ENCODE measurements at places on chromosomes 3 and 15.

DNA sequence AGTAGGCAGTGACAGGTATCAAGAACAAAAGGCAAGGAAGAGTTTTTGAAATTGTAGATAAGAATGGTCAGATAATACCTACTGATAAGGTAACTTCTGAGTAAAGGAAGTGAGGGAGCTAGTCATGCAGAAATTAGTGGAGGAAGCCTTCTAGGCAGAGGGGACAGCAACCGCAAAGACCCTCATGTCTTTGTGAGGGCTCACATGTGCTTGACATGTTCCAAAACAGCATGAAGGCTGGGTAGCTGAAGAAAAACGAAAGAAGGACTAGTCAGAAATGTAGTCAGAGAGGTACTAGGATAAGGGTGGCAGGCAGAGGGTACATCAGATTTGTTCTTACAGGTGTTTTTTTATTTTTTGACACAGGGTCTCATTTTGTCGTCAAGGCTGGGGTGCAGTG, 5.3 kb downstream of the SIN3A start:
- DNase-seq = no peak

- no peak for DNase-seq
Observed at GRCh38 chr3:125103406-125103805, 47.6 kb upstream of the HEG1 start.

- DNase-seq = no peak
Observed at GRCh38 chr3:156803952-156804741, 22.0 kb upstream of the LEKR1 start.

DNA sequence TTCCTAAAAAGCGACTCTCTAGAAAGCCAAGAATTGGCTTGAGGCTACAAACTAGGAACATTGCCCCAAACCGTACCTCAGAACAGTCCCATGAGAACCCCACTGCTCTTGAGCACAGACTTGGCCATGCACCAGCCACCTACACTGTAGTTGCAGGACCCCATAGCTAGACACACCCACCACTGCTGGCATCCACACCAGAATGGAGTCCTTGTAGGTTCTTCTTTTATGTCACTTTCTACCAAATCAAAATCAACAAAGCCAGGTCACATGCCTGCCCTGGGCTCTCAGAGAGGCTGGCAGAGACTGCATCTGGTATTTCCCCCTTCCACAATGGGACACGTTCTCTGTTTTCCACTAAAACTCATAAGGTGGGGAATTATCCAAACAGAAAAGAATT, 290.5 kb downstream of the SHOX2 start:
- no peak for DNase-seq

GRCh38 chr15:75104804-75105557, 81.6 kb downstream of the PPCDC start:
- DNase-seq = no peak

GRCh38 chr3:87771337-87772192, 287.2 kb downstream of the CGGBP1 start:
- DNase-seq = no peak

DNA sequence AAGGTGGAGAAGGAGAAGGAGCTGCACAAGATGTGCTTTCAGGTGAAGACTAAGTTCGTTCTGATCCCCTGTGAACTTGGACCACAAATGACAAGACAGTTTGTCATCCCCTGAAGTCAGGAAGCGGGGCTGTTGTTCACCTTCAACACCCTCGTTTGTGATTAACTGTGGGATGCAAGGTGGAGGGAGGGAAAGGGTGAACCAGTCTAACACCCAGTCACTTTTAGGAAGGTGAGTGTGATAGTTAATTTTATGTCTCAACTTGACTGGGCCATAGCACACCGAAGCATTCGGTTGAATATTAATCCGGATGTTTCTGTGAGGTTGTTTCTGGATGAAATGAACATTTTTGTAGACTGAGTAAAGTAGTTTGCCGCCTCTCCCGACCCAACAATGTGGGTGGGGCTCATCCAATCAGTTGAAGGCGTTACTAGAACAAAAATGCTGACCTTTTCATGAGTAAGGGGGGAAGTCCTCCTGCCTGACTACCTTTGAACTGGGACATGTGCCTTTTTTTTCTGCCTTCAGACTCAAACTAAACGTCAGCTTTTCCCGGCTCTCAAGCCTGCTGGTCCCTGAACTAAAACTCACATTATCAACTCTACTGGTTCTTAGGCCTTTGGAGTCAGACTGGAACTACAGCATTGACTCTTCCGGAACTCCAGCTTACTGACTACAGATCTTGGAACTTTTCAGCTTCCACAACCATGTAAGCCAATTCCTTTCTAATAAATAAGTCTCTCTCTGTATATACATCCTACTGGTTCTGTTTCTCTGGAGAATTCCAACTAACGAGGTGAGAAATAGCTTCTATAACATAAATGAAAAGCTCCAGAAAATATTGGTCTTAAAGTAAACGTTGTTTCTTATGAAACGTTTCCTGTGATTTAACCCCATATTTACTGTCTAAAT, 264.0 kb upstream of the SLITRK3 start:
- DNase-seq = no peak

GRCh38 chr3:109874896-109875708, 537.8 kb upstream of the DPPA4 start:
- no peak for DNase-seq

DNA sequence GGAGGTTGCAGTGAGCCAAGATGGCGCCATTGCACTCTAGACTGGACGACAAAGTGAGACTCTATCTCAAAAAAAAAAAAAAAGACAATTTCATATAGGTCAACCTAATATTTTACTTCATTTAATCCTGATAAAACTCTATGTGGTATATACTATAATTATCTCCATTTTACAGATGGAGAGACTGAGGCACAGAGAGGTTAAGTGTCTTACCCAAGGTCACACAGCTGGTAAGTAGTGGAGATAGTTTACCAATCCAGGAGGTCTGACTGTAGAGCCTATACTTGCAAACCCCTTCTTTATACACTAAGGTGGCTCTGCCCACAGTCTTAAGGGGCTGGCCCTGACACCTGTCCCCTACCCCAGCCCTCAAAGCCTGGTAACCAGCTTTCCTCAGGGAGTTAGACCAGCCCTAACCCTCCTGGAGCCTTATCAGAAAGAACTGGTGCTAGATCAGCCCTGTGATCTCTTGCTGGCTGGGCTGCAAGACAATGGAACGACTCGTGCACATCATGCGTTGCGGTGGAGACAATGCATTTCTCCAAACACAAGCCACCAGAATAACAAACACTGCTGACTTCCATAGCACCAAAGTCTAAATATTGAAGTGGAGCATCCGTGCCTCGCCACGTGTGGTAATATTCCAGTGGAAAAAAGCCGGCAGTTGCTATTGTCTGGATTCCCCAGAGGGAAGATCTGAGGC, 60.0 kb upstream of the SMAD3 start:
- DNase-seq = no peak

- DNase-seq = no peak
Observed at GRCh38 chr3:32335365-32336112, 56.1 kb upstream of the CMTM7 start.

DNA sequence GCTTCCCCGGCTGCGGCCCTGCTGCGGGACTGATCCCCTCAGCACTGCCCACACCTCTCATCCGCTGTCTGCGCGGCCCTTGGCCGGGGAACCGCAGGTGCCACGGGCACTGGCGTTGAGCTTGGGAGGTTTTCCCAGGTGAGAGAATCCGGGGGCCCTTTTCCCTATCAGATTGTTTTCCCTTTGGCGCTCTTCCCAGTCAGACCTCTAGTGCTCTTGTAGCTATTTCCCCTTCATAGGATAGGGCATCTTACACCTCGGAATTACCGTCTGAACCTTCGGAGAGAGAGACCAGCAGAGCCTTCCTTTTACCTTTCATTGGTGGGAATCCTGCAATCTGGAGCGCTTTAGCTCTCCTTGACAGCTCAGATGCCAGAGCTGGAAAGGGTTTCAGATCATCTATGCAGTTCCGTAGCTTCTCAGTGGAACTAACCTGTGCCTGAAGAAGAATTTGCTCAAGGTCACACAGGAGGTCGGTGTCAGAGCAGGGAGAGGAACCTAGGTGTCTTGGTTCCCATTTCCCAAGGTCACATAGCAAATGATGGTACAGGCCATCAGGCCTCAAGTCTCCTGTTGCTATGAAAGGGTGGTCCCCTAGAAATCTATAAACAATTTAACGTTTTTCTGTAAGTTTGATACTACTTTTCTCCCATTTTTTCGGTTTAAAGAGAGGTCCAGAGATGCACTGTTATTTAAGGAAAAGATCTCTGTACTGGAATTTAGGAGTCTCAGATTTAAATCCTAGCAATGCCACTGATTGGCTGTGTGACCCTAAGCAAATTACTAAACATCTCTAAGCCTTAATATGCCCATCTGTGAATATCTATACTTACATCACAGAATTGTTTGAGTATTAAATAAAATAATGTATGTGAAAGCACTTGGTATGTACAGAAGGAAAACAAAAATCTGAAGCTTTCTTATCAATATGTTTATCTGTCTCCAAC, 916 bp downstream of the IDH3A start:
- DNase-seq = no peak

DNA sequence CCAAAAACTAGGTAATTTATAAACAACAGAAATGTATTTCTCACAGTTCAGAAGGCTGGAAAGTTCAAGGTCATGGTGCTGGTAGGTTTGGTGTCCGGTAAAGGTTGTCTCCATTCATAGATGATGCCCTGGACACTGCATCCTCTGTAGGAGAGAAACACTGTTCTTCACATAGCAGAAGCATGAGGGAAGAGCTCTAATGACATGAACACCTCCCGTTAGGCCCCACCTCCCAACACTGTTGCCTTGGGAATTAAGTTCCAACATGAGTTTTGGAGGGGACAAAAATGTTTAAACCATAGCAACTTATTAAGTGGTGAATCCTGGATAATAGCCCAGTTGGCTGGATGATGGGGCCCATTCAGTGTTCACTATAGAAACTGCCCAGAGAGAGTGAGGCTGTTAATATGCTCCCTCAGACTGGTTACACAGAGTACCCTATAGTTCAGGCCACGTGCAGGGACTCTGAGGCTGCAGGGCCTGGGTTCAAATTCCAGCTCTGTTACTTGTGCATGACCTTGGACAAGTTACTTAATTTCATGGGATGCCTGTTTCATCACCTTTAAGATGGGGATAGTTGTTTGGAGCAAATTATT, 37.0 kb downstream of the CCNL1 start:
- DNase-seq = no peak

GRCh38 chr3:120615847-120616609, 19.9 kb downstream of the NDUFB4 start:
- no peak for DNase-seq

DNA sequence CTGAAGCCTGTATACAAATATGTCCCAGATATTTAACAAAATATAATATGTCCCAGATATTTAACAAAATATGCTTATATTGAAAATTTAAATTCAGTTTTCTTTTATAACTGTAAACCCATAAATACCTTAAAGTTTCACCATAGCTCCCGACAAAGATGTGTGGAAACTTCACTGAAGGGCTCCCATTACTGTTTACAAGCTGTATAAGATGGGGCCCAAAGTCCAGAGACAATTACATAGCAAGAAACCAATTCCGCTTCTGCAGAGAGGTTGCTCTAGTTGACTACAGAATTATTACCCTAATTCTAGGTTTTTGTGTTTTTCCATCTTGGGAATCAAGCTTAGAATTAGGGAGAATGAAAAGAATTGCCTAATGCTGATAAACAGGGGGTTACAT, 102.6 kb upstream of the EPHA6 start:
- no peak for DNase-seq
